GM03348 (cell line): ENCODE measurements at places on chromosomes 12 and 14.
A peak's percentile ranks its signal among the peaks of the same experiment; 100 is the strongest.

DNA sequence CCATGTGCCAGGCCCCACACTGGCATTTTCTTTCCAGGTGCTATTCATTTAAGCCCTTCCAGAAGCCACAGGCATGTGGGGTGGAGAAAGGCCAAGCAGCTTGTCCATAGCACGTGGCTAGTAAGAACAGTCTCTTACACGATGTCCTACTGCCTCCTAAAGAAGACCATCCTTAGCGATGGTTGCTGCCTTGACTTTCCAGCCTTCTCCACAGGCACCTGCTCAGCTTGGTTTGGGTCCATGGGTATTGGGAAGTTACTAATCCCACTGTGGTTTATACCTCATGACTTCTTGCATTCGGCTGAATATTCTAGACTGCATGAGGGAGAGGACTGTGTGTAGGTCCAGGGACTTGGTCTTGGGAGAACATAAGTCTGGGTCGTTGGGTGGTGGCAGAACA is 49.2 kb downstream of the NINJ2 start:
- no peak for DNase-seq

DNA sequence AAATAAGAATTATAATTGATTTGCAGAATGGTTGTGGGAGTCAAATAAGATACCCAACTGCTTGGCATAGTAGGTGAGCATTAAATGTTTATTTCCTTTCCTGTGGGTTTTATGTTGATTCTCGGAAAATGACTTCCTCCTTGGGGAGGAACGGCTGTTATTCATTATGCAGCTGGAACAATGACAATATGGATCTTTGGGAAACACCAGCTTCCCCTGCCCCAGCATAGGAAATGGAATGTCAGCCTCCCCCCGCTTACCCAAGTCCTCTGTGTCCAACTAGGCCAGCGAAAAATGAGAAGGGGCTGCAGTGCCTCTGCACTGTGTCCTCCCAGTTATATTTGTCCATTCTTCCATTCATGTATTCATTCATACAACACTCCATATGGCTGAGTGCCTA is 11.7 kb upstream of the CCDC177 start:
- DNase-seq: peak; percentile 49

DNA sequence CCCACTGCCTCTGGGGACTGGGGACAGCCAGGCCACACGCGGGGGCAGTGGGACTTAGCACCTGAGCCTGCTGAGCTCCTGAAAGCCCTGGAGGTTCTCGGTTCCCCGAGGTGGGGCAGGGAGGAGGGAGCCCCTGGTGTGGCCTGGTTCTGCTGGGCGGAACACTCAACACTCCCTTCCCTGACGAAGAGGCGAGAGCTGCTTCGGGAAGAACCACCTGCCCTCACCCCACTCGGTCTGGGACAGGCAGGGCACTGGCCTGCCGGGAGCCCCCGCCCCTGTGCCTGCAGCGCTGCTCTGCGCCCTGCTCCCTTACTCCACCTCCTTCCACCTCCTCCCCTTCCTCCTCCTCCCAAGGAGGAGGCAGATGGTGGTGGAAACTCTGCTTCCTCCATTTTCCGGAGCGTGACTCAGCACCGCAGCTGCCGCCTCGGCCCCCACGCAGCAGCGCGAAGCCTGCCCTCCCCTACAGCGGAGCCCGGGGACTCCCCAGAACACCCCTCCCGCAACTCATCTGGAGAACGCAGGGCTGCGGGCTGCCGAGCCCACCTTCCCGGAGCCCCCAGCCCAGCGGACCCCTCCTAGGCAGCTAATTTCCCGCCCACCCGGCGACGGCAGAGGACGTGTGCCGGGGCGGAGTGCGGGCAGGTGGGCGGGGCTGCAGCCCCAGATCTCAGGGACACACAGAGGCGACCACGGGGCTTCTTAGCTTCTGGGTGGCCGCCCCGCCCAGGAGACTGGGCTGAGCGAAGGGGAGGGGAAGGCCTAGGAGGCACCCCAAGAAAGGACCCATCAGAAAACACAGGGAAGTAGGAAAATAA is 11.7 kb upstream of the INF2 start:
- peak; percentile 92 for DNase-seq

DNA sequence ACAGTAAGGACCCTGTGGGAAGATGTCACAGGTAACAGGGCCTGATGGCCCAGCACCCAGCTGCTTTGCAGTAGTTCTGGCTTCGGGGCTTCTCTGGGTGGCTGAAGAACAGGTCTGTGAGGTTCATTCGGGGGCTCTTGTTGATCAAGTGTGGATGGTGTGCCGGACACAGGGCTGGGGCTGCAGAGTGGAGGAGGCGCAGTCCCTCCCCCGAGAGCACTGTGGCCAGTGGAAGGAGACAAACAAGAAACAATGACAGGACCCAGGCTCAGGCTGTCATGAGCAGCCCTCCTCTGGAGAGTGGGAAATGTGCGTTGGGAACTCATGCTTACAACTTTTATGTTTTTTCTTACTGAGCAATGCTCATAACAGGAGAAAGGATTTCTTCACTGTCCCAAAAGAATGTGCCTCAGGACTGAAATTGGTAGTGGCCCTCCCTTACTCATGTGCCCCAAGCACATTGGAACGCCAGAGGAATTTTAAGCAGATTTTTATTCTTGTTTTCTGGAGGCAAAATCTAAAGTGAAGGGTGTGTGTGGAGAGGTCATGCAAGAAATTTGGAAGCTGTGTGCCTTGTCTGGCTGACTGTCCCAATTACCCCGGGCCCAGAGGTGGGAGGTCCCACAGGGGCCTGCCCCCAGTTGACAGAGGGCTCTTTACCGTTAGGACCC is 233.8 kb downstream of the CACNA1C start:
- peak; percentile 79 for DNase-seq

DNA sequence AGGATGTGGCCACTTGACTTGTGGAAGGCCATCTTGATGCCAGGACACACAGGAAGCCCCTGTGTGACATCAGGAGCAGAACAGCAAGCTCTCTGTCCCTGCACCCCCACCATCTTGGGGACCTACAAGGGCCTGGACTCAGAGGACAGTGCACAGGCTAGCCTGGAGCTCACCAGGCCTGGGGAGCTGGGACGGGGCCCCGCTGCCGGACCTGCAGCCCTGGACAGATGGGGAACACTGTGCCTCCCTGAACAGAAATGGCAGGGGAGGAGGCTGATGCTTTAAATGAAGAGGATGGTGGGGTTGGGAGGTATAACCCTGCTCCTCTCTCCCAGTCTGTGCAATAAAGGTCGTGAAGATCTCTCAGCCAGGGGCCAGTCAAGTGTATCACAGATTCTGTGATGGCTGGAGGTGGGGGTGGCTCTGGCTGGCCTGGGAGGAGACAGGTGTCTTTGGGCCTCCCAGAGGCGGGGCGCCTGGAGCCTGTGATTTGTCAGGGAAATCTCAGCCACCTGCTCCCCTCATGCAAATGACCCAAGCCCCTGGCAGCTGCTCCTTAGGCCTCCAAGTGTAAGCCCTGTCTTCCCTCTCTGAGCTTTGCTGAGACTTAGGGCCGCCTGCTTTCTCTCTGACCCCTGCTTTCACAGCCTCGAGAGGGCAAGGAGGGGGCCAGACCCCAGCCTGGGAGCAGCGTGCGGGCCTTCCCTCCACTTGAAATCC is 1.1 kb upstream of the GNB3 start:
- DNase-seq: no peak

DNA sequence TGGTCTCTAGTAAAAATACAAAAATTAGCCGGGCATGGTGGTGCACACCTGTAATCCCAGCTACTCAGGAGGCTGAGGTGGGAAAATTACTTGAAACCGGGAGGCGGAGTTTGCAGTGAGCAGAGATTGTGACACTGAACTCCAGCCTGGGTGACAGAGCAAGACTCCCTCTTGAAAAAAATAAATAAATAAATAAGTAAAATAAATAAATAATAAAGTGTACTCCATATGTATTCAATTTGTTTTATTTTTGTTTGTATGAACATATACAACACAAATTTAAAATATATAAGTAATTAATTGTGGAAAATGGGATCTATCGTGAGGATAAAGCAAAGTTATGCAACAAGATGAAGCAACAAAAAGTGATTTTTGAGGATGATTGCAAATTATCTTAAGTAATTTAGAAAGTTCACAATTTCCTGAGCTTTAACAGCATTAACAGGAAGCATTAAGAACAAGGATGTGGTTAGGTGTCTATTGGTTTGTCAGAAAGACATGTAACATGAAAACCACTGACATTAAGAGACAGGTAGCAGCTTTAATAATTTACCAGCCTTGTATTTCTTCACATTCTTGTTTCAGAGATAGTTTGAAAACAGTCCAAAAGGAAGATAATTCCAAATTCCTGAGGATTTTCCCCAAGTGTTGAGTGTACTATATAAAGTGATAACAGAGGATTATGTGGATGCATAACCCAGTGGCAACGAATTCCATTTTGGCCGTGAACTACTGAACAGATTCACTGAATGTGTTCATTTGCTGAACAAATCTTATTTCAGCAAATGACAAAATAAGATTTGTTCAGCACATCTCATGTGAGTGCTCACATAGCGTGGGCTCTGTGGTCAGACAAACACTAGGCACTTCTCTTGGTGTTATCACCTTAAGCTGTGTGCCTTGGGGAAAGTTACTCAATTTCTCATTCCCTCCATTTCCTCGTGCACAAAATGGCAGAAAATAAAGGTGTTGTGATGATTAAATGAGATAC is 68.6 kb upstream of the RESF1 start:
- no peak for DNase-seq

DNA sequence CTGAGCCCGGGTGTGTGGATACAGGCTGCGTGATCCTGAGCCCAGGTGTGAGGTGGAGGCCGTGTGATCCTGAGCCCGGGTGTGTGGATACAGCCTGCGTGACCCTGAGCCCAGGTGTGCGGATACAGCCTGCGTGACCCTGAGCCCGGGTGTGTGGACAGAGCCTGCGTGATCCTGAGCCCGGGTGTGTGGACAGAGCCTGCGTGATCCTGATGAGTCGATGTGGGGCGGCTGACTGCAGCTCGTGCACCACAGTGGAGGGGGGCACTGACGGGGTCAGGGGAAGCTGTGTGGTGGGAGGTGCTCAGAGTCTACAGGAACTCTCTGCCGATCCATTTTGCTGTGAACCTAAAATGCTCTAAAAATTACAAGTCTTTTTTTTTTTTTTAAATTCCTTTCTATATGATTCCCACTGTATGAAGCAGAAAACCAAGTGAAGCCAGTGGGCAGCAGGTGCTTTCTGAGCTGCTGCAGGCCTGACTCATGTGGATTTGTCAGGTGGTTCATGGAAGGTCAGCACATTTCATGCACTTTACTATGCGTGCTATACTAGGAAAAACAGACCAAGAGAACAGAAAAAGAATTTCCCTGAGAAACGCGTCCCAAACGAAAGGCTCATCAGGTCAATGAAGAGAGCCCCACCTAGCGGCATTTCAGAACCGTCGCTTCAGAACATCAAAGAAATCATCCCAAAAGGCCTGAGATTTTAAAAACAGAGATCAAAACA is 19.3 kb downstream of the BRF1 start:
- DNase-seq: peak; percentile 77

GRCh38 chr12:12577786-12578185 is 15.1 kb upstream of the DUSP16 start:
- no peak for DNase-seq

- DNase-seq: peak; percentile 54
Measured at GRCh38 chr12:50187084-50187900, 20.1 kb upstream of the CERS5 start.

GRCh38 chr12:104720339-104721038 is 237.6 kb downstream of the SLC41A2 start:
- DNase-seq: peak; percentile 50

GRCh38 chr14:26593357-26593756 is 4.5 kb downstream of the NOVA1 start:
- DNase-seq: no peak

- peak; percentile 25 for DNase-seq
Measured at GRCh38 chr14:64632056-64632455, 72.2 kb upstream of the PLEKHG3 start.

- no peak for DNase-seq
Measured at GRCh38 chr14:58746261-58746660, 108.5 kb downstream of the DACT1 start.

DNA sequence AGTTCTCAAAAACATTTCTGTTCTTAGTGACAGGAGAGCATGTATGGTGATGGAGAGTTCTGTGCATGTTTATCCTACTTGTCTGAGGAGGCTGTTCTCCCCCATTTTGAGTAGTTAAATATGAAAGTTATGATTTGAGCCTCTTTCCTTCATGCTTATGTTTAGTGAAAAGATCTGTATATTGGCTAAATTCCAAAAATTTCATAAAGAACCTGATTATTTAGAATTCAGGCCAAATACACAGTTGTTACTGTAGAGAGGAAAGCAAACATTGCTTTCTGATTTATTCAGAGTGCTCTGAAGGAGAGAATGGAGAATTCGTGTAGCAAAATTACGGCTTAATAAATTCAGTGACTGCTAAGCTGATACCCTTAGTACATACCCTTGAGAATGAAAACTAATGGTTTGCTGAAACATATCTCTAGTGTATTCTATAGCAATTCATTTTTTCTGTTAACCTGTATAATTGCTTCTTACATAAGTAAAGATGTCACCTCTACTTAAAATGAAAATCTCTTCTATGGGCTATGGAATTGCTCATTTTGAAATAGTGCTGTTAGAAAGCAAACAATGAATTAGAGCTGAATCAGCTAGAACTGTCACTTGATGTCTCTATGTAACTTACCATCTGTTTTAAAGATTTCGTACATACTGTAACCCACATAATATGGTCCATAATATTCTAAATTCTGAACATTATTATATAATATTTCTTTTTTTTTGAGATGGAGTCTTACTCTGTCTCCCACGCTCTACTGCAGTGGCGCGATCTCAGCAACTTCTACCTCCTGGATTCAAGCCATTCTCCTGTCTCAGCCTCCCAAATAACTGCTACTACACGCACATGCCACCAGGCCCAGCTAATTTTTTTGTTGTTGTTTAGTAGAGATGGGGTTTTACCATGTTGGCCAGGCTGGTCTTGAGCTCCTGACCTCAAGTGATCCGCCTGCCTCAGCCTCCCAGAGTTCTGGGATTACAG is 417.0 kb upstream of the RGS6 start:
- DNase-seq: no peak

DNA sequence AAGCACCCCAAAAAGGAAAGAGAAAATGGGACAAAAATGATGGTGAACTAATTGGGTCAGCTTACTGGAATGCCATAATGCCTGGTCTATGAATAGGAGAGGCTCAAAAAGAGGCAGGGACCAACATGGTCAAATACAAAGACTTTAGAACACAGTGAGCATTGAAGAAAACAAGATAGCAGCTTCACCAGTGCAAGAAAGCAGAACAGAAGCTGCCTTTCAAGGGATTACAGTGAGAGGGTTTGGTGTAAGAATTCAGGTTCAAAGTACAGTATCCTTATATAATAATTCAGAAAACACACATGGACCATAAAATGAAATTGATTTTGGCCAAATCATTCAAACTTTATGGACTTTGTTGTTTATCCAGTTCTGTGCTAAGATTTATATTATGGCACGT is 162.1 kb downstream of the NAV3 start:
- no peak for DNase-seq
